ENCODE measurements at places on chromosomes 6 and 20. TPM values are rescaled to one million over a fixed set of nuclear protein-coding genes. Genes with fewer than 3 reads are reported as not detected.

DNA sequence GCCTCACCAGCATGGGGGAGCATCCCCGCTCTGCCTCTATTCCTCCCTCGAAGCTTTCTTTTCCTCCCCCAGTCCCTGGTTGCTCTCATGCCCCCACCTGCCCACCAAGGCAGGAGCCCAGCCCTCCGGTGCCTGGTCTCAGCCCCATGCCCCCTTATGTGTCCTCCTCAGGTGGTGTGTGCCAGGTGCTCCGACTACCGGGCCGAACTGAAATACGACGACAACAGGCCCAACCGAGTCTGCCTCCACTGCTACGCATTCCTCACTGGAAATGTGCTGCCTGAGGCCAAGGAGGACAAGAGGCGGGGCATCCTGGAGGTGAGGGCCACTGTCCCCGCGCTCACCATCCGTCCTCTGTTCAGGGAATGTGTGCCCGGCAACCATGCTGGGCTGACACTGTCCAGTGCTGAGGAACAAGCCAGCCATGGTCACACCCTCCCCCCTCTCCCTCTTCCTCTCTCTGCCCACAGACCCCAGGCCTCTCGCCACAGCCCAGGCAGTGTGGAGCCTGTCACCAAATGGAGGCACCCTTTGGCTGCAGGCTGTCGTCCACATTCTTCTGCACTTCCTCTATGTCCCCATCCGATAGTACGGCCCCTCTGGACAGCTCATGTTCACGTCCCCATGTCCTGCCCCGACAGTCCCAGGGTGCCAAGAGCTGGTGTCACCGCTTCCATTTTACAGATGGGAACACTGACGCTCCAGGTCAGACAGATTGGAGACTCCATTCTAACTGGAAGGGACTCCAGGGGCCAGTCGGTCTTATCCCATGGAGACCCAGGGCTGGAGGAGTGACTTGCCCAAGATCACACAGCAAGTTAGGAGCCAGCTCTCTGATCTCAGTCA is 20.4 kb downstream of the FGD2 start:
- no peak for DNase-seq

DNA sequence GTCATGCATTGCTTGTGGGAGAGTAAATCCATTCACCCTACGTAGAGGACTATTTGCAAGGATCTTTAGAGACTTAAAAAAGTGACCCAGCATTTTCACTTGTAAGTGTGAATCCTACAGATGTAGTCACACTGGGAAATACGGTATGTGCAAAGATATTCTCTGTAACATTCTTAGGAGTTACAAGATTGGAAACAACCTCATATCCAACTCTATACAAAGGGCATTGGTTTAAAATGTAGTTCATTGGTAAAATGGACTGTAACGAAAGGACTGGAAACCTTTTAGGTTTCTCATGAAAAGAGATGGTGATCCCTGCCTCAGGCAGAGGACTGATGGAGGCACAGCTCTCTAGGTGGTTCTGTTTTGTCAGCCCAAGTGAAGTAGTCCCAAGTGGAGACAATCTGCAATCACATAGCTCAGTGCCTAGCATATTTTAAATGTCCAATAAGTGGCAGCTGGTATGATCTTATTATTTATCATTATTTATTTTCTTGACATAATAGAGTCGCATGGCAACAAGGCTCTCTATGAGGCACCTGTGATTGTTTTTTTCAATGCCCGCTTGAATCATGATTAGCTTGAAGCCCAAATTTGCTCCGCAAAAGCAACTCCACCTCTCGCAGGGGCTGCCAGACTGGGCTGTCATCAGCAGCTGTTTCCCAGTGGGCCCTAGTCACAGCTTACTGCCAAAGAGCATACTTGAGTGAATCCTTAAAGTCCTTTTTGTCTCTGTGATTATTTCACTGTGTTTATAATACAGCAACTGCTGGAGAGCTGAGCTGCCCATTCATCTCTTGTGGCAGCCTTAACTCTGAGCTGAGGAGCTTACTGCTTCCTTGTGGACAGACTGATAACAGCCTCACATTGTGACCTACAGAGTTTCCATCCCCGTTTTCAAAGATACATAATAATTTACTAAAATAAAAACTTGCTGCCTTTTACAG is 19.8 kb upstream of the ENPP1 start:
- DNase-seq, result no peak

Gene NKAIN4
- 5.5 TPM for total RNA-seq

Gene SMOC2
- total RNA-seq, result 0.13 TPM

Gene ADGB
- total RNA-seq, result not detected

GRCh38 chr6:29694637-29695036 is 13.7 kb upstream of the ZFP57 start:
- no peak for DNase-seq

Gene BNIP5
- not detected for total RNA-seq

Gene SEMG1
- not detected for total RNA-seq

Gene GPX5
- not detected for total RNA-seq

Gene CEP162
- total RNA-seq, result 5.3 TPM

GRCh38 chr6:167302074-167302473 is 11.0 kb downstream of the UNC93A start:
- no peak for DNase-seq

GRCh38 chr20:60137657-60138245 is 179.5 kb downstream of the CDH26 start:
- no peak for DNase-seq

Gene POU5F1
- total RNA-seq, result 1.1 TPM

Gene GFOD1
- total RNA-seq, result 0.62 TPM

Gene ZNF343
- total RNA-seq, result 13.4 TPM

DNA sequence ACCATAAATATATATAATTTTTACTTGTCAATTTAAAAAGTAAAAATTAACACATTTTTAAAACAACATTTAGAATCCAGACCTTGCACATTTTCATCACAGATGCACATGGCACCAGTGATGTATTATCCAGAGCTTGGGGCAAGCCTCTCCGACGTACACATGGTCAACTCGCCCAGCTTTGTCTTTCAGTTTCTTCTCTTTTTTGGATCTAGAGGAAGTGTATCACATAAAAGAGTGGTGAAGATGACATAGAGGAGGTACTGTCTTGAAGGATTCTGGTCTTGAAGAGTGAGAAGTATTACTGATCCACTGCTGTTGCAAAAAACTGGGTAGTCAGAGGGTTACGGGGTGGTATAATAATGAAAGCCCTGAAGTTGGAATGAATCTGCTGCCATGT is 46.9 kb upstream of the TAB2 start:
- DNase-seq, result no peak

- no peak for DNase-seq
Observed at GRCh38 chr6:18036781-18037180, 49.3 kb upstream of the KIF13A start.

- DNase-seq, result no peak
Observed at GRCh38 chr20:52434041-52434425, 242.5 kb upstream of the ZFP64 start.

Gene ADGRG6
- total RNA-seq, result 259 TPM

Gene FERMT1
- 0.95 TPM for total RNA-seq

GRCh38 chr6:91781946-91782345 is 1195.1 kb upstream of the MAP3K7 start:
- DNase-seq, result no peak

- no peak for DNase-seq
Observed at GRCh38 chr6:75213112-75213511, 7.3 kb upstream of the COL12A1 start.

DNA sequence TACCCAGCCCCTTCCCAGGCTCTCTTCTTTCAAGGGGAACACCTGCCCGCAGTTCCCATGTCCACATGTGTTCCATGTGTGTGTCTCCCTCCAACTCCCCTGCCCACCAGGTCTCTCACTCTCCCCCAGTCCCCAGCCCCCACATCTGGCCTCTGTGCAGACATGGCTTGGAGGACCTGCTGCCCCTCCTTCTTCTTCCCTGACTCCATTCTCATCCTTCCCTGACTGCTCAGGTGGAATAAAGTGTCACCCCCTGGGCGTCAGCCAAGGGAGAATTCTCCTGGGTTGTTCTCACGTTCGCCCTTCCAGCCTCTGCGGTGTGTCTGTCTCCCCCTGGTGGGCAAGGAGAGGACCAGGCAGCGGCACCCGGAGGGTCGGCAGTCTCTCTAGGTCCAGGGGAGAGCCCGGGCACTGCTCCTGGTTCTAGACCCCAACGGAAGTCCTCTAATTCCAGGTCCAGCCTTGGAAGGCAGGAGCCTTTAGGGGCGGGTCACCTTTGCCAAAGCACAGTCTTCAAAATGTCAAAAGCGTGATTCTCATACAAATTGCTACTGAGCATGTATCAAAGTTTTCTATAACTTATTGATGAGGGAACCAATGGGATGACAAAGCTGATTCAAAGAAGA is 50.5 kb downstream of the EBF4 start:
- no peak for DNase-seq

- no peak for DNase-seq
Observed at GRCh38 chr20:9129756-9130155, 60.9 kb downstream of the PLCB4 start.

Gene SLC17A4
- total RNA-seq, result not detected

Gene SIRT5
- total RNA-seq, result 11.0 TPM

Measured in Panc1 (cell line).